ENCODE measurements at places on chromosomes 16 and 17.

- no peak for DNase-seq
Observed at GRCh38 chr17:31654936-31655335, 204.1 kb downstream of the COPRS start.

GRCh38 chr17:47180337-47180736, 8.8 kb downstream of the CDC27 start:
- DNase-seq: no peak

DNA sequence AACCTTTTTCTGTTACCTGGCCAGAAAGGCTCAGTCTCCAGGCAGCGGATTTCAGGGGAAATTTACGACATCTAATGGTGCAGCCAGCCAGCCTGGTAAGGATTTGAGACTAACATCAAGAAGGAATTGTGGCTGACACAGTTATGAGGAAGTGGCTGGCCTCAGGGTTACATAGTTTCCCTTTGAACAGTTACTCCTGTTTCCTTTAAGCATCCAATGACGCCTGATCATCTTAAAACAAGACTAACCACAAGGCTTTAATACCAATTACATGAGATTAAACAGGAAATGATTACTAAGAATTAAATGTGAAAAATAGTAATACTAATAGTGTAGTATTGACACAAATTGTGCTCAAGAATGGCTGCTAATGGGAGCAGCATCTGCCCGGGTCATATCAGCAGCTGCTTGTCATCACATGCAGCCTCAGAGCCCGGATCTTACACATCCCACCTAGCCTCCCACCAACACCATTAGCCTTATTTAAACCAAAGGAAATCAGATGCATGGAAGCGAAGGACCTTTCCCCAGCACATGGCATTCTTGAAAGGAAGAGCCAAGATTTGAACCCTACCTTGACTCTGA, 431.8 kb downstream of the PMP22 start:
- DNase-seq: no peak

GRCh38 chr17:14123619-14124278, 54.4 kb downstream of the COX10 start:
- no peak for DNase-seq

DNA sequence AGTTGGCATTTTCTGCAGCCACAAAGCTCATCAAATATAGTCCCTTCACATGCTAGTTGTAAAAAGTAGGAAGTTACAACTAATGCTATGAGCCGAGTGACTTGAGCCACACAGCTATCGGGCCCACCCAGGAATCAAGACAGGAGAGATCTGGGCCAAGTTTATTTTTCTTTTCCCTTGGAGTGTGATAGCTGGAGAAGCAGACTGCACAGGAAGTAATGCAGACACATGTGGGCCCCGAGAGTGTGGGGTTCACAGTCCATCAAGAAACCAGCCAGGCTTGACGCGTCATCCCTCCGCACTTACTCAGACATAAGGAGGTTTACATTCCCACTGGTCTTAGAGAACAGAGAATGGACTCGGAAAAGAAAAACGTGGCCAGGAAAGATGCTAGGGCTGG, 403.1 kb upstream of the CDH11 start:
- no peak for DNase-seq

DNA sequence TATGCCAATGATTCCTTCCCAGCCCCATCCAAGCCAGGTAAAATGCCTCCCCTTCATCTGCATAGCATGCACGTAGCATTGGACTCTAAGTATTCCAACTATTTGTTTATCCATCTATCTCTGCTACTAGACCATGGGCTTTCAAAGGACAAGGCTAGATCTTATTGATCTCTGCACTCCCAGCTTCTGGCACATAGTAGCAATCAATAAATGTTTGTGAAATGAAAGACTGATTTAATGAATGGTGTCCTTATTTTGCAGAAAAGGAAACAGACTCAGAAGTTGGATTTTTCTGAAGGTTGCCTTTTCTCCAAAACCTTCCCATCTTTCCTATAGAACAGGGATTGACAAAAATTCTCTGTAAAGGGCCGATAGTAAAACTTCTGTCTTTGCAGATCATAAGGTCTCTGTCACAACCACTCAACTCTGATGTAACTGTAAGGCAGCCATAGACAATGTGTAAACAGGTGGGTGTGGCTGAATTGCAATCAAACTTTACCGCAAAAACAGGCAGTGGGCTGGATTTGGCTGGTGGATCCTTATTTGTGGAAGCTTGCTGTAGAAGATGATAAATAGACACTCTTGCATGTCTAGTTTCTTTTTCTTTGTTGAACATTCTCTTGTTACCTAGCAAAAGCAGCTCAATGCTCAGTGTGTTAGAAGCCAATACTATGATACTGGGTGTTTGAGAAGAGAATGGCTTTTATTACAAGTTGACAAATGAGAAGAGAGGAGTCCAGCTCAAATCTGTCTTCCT, 7.6 kb upstream of the CMTR2 start:
- no peak for DNase-seq

Data from stimulated activated CD4-positive, alpha-beta T cell treated with anti-CD3 and anti-CD28 coated beads, Interleukin-1b, Interleukin-23, amount 100 ng/mL, for 1 hour (primary cell).